Fibroblast of skin of back (primary cell): ENCODE measurements at places on chromosomes 1 and 21.

GRCh38 chr1:185835191-185835590, 101.0 kb downstream of the HMCN1 start:
- DNase-seq, result no peak

DNA sequence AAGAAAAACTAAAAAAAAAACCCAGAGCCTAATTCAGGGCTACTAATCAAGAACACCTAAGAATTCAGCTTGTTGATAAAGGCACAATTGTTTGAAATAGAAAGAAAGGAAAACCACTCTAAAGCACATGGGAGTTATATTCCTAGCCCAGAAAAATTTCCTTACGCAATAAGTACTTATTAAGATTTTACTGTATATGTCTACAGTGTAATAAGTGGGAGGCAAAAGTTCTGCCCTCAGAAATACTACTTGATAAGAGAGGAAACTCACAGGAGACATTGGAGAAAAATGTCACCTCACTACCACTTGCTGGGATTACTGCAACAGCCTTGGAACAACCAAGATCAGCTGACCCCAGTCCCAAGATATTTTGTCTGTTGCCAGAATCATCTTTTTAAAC, 66.1 kb downstream of the IARS2 start:
- DNase-seq, result no peak

- DNase-seq, result no peak
Measured at GRCh38 chr1:15176898-15177665, 23.5 kb downstream of the TMEM51 start.

DNA sequence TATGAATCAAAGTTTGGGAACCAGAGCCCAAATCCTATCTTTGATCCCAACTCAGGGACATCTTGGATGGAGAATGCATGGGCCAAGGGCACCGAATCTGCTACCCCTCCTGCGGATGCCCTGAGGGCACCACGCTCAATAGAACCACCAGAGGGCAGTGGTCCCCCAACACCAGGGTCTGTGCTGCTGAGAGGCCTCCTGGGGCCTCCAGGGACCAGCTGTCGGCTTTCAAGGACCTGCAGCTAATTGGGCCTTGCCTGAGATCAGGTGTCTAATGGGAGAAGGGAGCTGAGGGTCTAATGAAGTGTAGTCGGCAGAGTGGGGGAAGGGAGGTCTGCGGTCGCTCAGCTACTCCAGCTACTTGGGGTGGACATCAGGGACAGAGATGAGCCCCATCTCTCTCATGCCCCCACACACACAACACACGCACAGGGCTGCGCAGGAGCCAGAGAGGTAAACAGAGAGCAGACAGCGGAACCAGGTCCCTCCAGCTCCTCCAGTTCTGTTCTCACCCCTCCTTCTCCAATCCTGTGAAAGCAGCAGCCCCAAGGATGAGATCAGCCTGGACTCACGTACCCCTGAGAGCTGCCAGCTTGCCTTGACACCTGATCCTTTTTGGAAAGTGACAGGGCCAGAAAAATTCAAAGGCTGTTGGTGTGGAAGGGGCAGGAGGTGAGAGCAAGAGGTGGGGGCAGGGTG, 34.9 kb upstream of the PPP1R15B start:
- DNase-seq, result peak; percentile 59

GRCh38 chr1:87182611-87183010, 146.1 kb upstream of the LMO4 start:
- DNase-seq, result no peak

- DNase-seq, result peak; percentile 16
Measured at GRCh38 chr1:180926164-180926981, 13.7 kb downstream of the KIAA1614 start.

DNA sequence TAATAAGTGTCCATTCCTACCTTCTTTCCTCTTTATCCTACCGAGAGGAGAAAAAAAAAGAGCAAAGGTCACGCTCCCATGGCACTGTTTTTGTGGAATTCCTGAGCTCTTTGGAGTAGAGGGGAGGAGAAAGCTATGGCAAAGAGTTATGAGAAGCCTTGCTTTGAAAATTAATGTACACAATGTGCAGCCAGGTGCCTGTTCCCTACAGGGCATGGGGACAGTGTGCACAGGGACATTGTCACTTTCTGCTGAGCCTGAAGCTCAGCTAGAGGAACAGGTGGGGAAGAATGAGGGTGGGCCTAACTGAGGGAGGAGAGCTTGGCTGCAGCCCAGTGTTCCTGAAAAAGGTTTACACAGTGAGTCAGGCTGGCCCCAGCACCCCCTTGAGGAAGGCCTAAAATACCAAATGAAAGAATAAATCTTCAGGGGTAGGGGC, 66.1 kb downstream of the PLXNA2 start:
- DNase-seq, result no peak

DNA sequence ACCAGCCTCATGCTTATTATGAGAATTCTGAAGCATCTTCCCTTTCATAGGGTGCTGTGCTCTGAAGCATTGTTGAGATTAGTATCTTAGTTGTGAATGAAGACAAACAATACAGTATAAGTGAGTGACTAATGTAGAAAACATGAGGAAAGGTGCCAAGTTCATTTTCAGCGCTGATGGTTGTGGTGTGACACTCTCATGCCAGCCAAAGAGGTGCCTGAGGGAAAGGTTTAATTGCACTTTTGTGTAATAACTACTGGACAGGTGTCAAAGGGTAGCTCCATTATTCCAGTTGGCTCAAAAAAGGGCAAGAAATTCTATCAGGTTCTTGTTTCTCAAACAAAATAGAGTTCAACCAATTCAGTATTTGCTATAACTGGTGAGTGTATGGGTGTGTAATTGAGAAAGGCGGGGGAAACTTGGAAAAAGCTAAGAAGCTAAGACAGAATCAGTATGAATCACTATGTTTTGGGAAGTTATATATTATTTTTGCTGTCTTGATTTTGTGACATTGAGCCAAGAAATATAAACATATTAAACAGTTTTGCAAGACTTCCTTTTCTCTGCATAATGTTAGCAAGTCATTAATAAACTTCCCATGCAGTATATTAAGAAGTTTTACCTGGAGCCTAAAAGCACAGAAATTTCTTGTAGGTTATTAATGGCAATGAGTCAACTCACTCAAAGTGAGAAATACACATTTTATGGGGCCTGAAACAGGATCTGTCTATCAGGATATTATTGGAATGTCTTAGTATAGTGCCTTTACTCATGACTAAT, 31.8 kb downstream of the KCNK2 start:
- DNase-seq, result peak; percentile 87
